Left renal pelvis (tissue), 4 donors: ENCODE measurements at places on chromosomes 4 and X. TPM values are rescaled to one million over a fixed set of nuclear protein-coding genes. Genes with fewer than 3 reads are reported as not detected.

The ITM2A gene
- polyA plus RNA-seq, result 943 TPM

DNA sequence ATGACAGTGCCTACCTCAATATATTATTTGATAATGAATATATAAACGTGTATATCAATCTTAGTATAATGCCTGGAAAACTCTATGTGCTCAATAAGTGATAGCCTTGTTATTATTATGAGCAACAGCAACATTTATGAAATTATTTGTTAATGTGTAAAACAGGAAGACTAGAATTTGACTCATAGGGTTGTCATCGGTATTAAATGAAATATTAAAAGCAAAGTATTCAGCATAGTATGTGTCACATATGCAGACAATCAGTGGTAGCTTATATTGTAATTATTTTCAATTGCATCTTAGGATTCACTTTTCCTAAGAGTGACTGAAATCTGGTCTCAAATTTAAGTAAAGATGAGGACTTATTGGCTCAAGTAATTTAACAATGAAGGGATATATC lies 24.6 kb downstream of the SPANXD start:
- no peak for DNase-seq

The MUC7 gene
- polyA plus RNA-seq, result not detected

DNA sequence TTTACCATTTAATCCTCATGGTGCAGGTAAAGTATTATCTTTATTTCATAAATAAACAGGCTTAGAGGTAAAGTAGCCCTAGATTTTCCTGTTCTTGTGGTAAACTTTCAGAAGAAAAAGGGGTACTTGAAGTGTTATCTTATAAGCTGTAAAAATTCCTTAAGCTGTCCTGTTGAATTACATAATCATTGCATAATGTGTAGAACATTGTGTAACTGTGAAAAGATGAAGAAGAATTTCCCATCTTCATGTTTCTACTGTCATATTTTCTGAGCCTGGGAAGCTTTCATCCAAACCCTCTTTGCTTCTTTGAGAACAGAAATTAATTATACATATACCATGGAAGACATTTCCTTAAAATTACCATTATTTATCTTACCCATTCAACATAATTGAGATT lies 90.5 kb downstream of the ELOVL6 start:
- no peak for DNase-seq

GRCh38 chrX:29435396-29435795 lies 780.0 kb upstream of the MAGEB2 start:
- DNase-seq, result no peak

The RHOH gene
- 0.85 TPM for polyA plus RNA-seq

DNA sequence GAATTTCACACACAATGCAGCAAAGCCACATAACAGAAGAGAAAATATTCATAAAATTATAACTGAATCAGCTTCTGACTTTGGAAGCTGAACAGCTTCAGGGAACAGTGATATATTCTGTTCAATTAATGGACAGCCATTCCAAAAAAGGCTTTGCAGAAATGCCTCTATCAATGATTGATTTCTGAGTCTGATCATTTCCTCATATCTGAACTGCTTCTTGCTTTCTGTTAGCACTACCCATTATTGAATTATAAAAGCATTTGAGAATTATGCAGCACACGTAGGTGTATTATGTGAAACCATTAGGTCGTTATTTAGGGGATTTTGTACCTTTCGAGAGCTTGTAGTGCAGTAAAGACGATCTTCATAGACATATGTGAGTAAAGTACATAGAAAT lies 159.6 kb downstream of the STIM2 start:
- DNase-seq, result no peak

- DNase-seq, result no peak
Observed at GRCh38 chr4:157655096-157655809, 434.7 kb downstream of the GRIA2 start.

DNA sequence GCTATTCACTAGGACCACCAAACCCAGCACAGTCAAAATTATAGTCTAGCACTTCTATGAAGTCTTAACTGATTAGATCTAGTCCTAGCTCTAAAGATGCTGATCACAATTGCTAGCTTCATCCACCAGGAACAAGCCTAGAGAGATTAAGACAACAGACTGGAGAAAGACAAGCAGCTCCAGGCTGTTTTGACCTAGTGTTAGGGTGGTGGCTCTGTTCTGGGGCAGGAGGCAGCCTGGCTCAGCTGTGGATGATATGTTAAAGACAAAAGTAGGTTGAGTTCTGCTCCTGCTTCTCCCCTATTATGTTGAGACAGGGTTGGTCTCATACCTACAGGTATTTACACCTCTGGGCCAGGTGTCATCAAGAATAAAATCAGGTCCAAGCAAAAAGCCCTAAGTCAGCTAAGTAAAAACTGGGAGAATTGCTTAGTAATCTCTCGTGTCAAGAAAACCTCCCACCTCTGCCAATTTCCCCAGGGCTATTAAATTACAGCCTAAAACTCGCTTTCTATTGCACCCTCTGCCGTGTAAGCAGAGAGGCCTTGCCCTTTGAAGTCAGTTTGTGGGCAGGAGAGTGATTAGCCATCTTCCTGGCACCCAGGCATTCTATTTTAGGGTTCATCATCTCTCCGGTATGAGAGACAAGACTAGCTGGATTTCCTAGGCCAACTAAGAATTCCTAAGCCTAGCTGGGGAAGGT lies 39.9 kb downstream of the RAB40AL start:
- no peak for DNase-seq

The NLGN3 gene
- polyA plus RNA-seq, result 4.5 TPM

DNA sequence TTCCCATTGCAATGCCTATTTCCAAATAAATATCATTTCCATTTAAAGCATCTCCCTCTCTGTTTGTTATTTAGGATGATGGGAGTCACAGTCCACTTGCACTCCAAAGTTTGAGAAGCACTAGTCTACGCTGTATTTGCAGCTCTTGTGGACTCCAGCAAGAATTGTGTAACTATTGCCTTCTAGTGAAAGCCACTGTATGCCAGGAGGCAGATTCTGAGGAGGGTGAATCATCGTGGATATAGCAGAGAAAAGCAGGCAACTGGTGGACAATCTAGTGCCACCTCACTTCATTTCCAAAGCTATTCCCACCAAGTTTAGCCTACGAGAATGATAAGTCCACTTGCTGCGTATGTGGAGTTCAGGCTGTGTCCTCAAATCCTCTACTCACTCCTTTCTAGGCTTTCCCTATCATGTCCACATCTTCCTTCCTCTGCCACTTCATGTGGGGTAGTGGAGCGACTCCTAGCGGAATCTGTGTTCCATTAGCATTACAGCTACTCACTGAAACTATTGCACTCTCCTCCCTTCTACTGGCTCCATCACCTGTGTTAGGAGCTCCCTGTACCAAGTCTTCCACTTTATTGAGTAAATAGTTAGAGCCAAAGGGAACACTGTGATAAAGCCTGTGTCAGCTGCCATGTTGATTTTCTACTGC lies 501.8 kb upstream of the GALNT7 start:
- DNase-seq, result no peak

GRCh38 chr4:4532371-4533154 lies 9.3 kb downstream of the STX18 start:
- DNase-seq, result no peak

GRCh38 chrX:131330735-131331134 lies 41.6 kb upstream of the IGSF1 start:
- DNase-seq, result no peak
